ENCODE measurements at places on chromosomes 5 and 9.

GRCh38 chr9:113546566-113546965 lies 83.0 kb downstream of the RGS3 start:
- DNase-seq: no peak

DNA sequence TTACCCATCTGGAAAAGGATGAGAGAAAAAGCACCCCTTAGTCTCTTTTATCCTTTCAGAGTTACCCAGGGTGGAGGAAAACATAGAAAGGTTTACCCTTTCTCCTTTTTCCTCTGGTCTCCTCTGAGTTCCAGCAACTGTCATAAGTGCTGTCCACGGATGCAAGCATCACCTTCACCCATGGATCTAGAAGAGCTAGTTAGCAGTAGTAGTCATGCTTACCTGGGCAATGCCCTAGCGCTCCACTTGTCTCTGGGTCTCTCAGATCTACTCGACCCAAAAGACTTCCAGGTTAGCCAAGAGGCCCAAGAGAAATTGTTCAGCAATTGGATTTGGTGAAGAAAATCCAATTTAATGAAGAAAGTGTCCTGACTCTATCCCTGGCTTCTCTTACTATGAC lies 656.2 kb upstream of the PTPRD start:
- no peak for DNase-seq

GRCh38 chr5:55597014-55597981 lies 62.5 kb upstream of the PLPP1 start:
- peak; percentile 52 for DNase-seq

- no peak for DNase-seq
Observed at GRCh38 chr9:93677641-93678136, 101.3 kb downstream of the PHF2 start.

DNA sequence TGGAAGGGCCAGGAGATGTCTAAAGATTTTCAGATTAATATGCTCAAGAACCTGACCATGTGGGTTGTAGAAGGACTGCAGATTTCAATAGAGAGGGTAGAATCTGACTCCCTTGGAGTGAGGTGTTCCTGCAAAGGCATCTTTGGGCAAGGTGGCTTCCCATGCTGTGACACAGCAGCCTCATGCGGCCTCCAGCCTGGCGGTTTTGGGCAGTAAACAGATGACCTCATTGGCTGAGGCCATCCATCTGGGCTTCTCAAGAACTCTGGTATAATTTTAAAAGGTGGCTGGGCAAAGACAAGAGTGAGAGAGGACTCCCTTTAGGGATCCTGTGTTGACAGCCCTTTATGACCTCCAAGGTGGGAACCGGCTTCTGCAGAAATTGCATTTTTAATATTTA lies 90.3 kb upstream of the ERCC6L2 start:
- no peak for DNase-seq
